ENCODE measurements at places on chromosomes 3 and 15.

DNA sequence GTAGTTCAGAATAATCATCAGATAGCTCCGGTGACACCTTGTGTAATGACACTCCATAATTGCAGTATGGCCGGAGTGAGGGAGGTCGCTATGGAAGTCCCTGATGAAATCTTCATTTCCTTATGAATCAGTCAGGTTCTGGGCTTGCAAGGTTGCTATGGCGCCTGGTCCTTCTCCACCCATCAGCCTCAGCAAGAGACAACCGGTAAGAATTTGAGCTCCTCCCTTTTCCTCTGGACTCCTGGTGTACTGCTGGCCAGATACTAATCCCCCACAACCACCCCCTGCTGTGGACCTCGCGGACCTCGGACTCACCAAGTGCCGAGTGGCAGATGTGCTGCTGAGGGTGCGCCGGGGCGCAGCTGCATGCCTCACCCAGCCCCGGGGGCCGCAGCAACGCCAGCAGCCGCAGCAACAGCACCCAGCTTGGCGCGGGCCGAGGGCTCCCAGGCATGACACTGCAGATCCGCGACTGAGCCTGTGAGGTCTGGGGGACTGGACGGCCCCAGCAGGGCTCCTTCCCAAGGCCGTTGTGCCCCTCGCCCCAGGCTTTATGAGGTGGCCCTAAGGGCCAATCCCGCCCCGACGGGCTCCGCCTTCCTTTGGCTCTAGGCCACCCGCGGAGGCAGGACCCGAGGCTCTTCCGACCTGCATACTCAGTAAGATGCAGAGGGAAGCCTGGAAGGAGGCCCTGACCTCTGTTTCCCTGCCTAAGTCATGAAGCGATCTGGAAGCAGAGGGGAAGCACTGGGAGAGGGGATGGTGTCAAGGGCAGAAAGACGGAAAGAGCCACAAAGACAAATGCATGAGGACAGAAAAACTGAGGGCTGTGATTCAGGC, at the start of gene TIMP4:
Gene TIMP4, minus strand, starts transcription at position 526 of the 840 bp plus-strand sequence. Its CDS starts 72 bp downstream, at position 454.
- DNase-seq: no peak

- no peak for DNase-seq
Measured at GRCh38 chr3:181899702-181900101, 188.0 kb downstream of the SOX2 start.

- no peak for DNase-seq
Measured at GRCh38 chr3:73658227-73658626, 33.5 kb upstream of the PDZRN3 start.

DNA sequence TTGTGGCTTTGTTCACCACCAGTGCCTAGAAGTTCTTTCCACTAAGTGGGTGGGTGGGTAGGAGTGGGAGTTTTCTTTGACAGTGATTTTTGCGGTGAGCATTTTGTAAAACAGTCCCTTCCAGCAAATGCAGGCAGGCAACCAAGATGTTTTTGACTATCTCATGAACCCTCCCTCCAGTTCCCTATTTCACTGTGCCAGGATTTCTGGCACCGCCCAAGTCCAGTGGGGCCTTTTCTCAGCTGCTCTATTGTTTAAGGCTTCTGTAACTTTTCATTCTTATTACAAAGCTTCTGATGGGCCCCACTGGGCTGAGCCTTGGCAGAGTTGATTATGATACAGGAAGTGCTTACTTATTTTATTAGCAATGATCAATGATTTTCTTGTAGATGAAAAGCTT, 236.0 kb downstream of the EDEM1 start:
- no peak for DNase-seq

DNA sequence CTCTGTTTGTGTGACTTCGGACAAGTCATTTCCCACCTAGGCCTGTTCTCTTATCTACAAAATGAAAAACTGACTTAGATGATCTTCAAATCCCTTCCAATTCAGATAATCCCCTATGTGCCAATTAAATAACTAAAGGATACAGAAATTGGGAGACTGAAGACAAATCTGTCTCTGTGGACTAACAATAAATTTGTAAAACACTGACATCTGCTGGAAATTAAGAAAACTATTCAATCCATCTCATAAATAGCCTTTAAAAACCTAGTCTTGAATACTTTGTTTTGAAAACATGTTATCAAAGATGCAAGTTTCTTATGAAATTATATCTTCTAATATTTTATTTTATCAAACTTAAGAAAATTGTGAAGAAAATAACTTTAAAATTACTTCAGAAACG, 38.3 kb downstream of the MTHFS start:
- no peak for DNase-seq

- DNase-seq: no peak
Measured at GRCh38 chr3:172840913-172841312, 90.4 kb downstream of the ECT2 start.

DNA sequence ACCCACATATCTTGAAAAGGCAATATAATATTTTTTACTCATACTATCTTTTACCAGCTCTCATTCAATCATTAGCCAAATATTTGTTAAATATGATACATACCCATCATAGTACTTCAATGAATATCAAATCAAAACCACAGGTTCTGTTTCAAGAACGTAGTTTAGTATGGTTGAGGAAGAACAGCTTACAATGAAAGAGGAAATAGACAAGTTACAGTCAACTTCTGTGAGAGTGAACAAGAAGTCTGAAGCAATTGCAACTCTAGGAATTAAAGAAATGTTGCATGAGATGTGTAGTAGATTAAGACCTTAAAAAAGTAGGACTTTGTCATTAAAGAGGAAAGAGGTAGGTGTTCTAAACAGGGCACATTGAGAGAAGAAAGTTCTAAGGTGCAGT, 9.3 kb downstream of the BCHE start:
- DNase-seq: no peak

GRCh38 chr3:46930166-46930944, 46.2 kb downstream of the CCDC12 start:
- DNase-seq: no peak
